Activated T-cell treated with anti-CD3 and anti-CD28 coated beads, Interleukin-2, amount 50 U/mL, for 72 hours (primary cell): ENCODE measurements at places on chromosomes 5 and 9.
A peak's percentile ranks its signal among the peaks of the same experiment; 100 is the strongest.

- no peak for DNase-seq
Observed at GRCh38 chr5:134784241-134784920, 25.8 kb downstream of the DDX46 start.

- DNase-seq, result no peak
Observed at GRCh38 chr9:80502306-80502705, 930.5 kb downstream of the TLE4 start.

- no peak for DNase-seq
Observed at GRCh38 chr5:147578228-147579024, 68.6 kb upstream of the DPYSL3 start.

- DNase-seq, result peak; percentile 10
Observed at GRCh38 chr5:61790678-61791077, 458.6 kb downstream of the ZSWIM6 start.

GRCh38 chr9:137046088-137046787 lies at the start of gene NPDC1:
Gene NPDC1 (minus strand): TSS chr9:137046177. CDS start chr9:137045989, 188 bp downstream.
- peak; percentile 88 for DNase-seq
